ENCODE measurements at places on chromosomes 7 and 10. TPM values are rescaled to one million over a fixed set of nuclear protein-coding genes. Genes with fewer than 3 reads are reported as not detected.

DNA sequence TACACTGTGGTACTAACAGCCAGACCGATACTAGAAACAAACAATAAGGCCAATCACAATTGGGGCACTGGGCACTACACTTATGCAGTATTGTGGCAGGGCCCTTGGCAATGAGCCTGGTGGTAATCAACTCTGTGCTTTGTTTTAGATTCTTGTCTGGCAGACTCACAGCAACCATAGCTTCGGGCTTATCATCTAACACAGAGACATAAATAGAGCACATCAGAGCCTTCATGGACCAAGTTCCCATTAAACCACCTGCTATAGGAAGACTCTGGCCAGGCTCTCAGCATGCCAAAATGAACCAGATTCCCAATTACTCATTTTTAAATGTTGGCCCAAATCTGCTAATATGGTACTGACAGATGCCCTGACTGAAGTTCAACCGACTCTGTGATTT is 218.6 kb downstream of the DGKI start:
- no peak for DNase-seq

Gene LEP
- total RNA-seq = 5.2 TPM

- no peak for DNase-seq
Measured at GRCh38 chr7:51214098-51214497, 102.5 kb downstream of the COBL start.

DNA sequence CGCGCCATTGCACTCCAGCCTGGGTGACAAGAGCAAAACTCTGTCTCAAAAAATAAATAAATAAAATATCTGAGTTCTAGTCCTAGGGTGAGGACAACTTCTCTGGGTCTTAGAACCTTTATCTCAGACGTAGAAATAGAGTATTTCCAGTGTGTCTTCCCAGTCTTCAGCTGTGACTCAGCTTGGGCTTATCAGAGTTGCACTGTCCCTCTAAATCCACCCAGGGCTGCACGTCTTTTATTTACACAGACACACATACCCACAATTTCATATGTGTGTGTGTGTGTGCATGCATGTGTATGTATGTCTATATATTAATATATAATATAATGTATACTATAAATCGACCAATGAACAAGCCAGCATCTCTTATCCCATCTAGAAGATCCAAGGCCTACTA is 13.0 kb upstream of the PDIA4 start:
- no peak for DNase-seq

Gene SORCS3
- 0.10 TPM for total RNA-seq

Gene CLRN3
- not detected for total RNA-seq

GRCh38 chr7:102395873-102396709 is at the start of gene PRKRIP1:
Gene PRKRIP1, plus strand, starts transcription at chr7:102396363. Its CDS starts 49 bp downstream, at chr7:102396412.
- peak; percentile 92 for DNase-seq

DNA sequence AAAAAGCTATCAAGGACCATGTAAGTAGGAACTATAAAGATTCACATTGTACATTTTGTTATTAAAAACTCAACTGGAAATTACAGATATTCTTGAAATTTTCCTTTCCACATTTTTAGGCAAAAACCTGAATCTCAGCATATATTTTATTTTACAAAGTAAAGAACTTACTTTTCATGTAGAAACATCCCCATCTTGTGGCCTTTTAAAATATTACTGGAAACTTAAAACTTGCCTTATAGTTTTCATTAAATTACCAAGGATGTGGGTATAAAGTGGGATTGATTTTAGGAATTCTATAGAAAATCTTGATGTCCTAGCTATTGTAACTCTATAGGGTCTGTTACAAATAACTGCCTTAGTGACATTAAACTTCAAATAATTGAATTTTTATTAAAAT is 10.6 kb downstream of the DBF4 start:
- DNase-seq = no peak

- no peak for DNase-seq
Measured at GRCh38 chr7:134720091-134720935, 59.1 kb upstream of the CALD1 start.

DNA sequence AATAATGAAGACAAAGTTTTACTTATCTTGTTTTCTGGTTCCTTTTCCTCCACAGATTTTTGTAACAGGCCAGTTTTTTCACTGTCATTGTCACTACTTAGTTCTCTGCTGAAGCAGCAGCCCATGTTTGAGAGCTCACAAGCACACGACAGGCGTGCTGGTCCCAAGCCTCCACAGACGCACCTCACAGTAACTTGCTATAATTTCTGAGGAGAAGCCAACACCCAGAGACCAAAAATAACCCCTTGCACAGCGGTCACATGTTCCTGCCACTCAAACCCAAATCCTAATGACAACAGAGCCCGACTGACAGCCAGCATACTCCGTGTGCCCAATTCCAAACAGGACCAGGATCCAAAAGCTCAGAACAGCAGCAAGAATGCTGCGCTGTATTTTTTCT is 58.5 kb downstream of the LARP4B start:
- no peak for DNase-seq

Gene SCART1
- 3.4 TPM for total RNA-seq

- DNase-seq = no peak
Measured at GRCh38 chr7:35596061-35596460, 98.9 kb downstream of the HERPUD2 start.

DNA sequence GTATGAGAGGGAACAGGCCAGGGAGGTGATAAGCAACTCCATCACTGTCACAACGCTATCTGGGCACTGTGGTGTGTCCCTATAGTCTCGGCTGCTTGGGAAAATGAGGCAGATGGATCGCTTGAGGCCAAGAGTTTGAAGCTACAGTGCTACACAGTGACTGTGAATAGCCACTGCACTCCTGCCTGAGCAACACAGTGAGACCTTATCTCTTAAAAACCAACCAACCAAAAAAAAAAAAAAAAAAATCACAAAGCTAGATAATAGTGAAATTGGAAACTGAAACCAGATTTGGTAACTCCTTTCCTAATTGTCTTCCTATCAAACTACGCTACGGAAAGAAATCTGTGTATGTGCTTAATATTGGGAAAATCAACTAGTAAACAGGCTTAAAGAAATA is 14.1 kb downstream of the MICU1 start:
- no peak for DNase-seq

DNA sequence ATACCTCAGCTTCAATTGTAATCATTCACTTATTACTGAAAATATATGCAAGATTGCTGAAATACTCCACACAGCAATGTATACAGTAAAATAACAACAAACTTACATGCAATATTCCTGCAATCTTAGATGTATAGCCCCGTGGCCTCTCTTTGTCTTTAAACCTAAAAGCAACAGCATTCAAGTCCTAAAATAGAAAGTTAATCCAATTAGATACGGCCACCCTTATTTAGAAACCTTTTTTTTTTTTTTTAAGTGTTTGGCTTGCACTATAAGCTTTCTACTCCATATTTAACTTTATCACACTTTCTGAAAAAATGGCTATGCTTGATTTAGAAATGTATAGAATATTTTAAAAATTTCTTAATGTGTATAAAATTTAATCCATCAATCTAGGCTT is 67.6 kb downstream of the IDE start:
- DNase-seq = no peak

Measured in posterior vena cava (tissue), 2 donors.